Activated CD4-positive, alpha-beta T cell treated with anti-CD3 and anti-CD28 coated beads for 1 hour (primary cell): ENCODE measurements at places on chromosomes 16 and 17.
A peak's percentile ranks its signal among the peaks of the same experiment; 100 is the strongest.

- no peak for DNase-seq
Measured at GRCh38 chr17:36879027-36879426, 58.2 kb upstream of the LHX1 start.

DNA sequence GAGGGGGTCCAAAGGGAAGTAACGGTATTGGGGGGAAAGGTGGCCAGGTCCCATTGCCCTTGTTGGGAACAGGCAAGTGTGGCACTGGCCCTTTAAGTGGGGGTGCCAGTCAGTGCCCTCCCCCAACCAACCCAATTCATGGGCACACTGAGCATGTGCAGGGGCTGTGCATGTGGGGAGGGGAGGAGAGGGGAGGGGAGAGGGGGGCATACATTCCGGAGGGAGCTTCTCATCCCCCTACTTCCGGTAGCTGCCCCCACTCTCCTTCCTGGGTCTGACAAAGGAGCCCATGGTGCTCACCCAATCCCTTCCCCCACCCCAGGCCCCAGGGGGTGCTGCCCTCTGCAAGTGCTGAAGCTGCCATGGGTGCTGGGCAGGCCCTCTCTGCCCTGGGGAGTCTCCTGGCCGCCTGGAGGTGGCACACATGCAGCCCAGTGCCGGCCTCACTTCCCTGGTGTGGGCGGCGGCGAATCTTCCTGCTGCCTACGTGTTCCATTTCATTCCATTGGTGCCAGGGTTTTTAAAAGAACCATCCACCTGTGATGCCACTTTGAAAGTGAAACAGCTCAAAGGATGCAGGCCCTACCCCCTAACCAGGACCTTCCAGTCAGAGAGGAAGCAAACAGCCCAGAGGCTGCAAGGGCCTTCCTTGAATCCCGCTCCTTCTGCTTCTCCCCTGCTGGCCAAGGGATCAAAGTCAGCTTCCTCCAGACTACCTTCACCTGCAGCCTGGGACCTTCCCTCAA, 11.0 kb downstream of the HEXIM2 start:
- DNase-seq: peak; percentile 22

GRCh38 chr17:37789771-37790541, 45.1 kb upstream of the HNF1B start:
- DNase-seq: no peak

- no peak for DNase-seq
Measured at GRCh38 chr16:56896244-56896643, 31.2 kb downstream of the SLC12A3 start.

- peak; percentile 31 for DNase-seq
Measured at GRCh38 chr17:29140631-29141513, 39.3 kb downstream of the MYO18A start.
